ENCODE measurements at places on chromosomes 4 and X.
A peak's percentile ranks its signal among the peaks of the same experiment; 100 is the strongest.

GRCh38 chr4:73257651-73258435 is 755 bp downstream of the ANKRD17 start:
- no peak for DNase-seq

DNA sequence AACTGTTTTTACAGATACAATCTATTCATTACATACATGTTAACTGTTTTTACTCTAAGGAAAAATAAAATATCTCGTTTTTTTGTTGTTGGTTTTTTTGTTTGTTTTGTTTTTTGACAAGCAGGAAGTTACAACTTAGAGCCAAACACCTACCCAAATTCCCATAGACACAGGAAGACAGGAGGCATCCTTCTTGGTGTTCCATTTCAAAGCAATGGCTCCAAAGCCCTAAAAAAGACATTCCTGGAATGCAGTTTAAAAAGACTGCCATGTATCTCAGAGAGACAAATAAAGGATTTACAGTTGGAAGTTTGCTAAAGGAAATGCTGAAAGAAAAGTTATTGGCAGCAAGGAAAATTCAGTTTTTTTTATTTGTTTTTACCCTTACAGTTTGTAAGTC is 16.7 kb downstream of the ETFDH start:
- no peak for DNase-seq

DNA sequence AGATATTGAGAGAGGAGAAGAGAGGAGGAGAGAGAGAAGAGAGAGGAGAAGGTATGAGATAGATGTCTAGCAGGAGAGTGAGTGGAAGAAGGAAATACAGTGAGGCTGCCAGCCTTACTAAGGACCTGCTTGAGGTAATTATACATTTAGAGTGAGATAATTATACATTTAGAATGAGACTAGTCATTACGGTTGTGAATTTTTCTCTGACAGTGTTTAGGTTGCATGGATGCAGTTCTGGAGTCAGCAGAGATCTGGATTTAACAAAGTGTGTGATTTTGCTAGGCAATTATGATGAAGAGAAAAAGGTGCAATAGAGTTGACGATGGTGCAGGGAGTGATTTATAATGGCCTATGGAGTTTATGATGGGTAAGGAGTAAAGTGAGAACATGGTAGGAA is 187.1 kb upstream of the ARX start:
- no peak for DNase-seq

DNA sequence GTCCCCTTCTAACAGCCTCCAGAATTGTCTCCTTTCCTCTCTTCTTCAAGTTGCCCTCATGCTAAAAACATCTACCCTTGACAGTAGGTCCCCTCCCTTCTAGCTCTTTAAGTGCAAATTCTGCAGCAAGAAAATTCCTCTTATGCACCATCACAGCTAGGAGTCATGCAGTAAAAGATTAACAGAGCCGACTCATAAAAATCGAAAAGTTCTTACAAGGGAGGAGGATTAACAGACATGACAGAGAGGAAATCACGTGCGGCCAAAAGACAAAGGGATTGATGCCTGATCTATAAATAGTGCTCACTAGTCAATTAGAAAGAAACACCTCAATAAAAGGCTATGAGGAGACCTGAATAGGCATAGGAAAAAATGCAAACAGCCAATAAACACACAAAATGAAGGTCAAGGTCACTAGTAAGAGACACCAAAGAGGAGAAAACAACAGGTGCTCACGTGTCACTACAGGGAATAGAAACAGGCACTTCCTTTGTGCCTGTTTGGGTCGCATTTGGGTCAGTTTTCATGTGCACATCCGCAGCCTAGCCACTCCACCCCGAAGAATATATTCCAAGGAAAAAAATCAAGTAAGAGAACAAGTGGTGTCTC is 3.4 kb downstream of the RNF212 start:
- no peak for DNase-seq

- no peak for DNase-seq
Observed at GRCh38 chr4:101933855-101934254, 143.3 kb downstream of the BANK1 start.

- DNase-seq, result no peak
Observed at GRCh38 chrX:9442056-9442455, 22.8 kb upstream of the TBL1X start.

DNA sequence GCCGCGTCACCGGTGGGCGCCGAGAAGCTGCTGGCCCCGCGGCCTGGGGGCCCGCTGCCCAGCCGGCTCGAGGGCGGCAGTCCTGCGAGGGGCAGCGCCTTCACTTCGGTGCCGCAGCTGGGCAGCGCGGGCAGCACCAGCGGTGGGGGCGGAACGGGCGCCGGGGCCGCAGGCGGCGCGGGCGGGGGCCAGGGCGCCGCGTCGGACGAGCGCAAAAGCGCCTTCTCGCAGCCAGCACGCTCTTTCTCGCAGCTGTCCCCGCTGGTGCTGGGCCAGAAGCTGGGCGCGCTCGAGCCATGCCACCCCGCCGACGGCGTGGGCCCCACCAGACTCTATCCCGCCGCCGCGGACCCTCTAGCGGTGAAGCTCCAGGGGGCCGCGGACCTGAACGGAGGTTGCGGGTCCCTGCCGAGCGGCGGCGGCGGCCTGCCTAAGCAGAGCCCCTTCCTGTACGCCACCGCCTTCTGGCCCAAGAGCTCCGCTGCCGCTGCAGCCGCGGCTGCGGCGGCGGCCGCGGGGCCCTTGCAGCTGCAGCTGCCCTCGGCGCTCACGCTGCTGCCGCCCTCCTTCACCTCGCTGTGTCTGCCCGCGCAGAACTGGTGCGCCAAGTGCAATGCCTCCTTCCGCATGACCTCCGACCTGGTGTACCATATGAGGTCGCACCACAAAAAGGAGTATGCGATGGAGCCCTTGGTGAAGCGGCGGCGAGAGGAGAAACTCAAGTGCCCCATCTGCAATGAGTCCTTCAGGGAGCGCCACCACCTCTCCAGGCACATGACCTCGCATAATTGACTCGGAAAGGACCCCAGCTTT is 5.6 kb downstream of the PRDM8 start:
- DNase-seq, result peak; percentile 49

GRCh38 chr4:151689211-151689991 is 71.4 kb downstream of the GATB start:
- no peak for DNase-seq

GRCh38 chr4:161892951-161893350 is 270.8 kb downstream of the FSTL5 start:
- no peak for DNase-seq

DNA sequence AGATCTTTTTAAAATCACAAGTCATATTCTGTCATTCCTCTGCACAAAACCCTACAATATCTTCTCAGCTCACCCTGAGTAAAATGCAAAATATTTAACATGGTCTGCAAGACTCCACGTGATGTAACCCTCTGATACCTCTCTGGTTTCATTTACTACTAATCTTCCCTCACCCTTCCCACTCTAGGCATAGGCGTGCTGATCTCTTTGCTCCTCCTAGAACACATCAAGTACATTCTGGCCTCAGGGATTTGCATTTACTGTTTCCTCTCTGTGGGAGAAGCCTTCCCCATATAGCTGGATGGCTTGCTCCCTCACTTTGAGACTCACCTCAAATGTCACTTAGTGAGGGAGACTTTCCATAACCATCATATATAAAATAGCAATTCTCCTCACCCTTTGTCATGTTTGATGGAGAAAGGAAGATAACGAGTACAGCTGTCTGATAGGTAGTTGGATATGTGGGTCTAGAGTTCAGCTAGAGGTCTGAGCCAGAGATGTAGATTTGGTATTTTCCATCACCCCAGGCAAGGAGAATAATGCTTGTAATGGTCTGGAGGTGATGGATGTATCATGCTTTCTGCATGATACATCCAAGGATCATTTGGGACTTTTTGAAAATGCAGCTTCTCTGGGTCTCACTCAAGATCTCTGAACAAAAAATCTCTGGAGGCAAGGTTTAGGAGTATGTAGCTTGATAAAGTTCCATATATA is 123.9 kb upstream of the VAMP7 start:
- no peak for DNase-seq

- no peak for DNase-seq
Observed at GRCh38 chr4:97103252-97103651, 1040.0 kb downstream of the STPG2 start.

DNA sequence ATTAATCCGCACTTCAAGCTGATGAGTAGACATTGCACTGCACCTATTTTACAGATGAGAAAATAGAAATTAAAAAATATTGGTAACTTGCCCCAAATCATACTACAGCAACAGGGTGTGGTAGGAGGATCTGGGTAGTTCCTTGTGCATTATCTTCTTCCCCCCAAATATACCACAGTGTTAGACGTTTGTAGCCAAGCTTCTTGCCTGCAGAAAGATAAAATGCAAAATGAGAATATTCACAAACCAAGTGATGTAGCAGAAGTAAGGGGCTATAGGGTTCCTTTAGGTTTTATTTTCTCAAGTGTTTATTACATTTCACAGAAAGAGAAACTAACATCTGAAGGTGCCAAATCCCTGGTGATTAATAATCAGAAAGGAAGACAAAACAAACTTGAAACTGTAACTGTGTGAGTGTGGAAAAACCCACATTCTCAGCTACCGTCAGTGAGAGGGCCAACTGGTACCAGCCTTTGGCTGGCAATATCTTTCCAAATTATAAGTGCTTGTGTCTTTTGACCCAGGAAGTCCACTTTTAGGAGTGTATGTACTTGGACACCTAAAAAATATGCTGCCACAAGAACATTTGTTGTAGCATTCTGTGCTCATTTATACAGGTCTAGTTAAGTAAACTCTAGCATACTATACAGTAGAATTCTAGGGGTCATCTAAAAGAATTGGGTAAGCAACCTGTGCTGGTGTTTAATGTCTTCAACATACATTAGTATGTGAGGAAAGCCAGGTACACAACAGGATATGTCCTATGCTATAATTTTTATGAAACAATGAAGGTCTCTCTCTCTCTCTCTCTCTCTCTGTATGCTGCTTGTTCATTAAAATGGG is 6.7 kb upstream of the CD38 start:
- DNase-seq, result no peak

DNA sequence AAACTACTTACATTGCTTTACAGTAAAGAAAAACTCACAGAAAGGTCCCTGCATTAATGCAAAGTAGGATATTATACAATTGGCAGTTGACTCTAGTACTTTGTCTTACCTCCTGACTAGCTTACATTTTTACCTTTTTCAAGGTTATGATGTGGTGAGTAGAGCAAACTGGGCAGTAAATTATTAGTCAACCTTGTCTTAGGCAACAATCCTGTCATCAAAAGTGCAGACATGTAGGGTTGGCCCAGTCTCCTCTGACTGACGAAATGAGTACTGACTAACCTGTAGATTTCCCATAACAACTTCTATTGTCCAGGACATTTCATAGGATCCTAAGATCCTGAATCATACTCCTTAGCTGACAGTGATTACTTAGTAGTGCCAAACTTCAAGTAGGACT is 142.0 kb upstream of the NUDT6 start:
- DNase-seq, result no peak

GRCh38 chr4:152780267-152780778 is 569 bp downstream of the ARFIP1 start:
- no peak for DNase-seq

GRCh38 chrX:100409610-100410590 is at the start of gene PCDH19:
PCDH19 (minus strand) TSS chrX:100410273; CDS start chrX:100408597, 1,676 bp downstream.
- DNase-seq, result no peak

DNA sequence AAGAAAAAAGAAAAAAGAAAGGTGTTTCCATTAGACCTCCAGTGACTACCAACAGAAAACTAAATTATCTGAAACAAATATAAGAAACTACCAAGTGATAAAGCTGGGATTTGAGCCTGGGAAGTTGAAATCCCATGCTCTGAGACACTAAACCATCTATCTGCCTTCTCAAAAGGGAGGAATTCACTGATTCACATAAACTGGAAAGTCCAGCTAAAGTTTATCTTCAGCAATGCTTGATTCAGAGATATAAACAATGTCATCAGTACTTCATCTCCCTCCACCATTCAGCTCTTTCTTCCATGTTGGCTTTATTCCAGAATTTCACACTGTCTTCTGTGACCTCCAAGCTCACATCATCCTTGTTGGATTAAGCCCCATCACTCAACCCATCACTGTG is 96.3 kb downstream of the IQCM start:
- DNase-seq, result no peak

- no peak for DNase-seq
Observed at GRCh38 chrX:68307769-68308168, 125.5 kb downstream of the OPHN1 start.

- DNase-seq, result no peak
Observed at GRCh38 chr4:152510349-152511147, 25.3 kb downstream of the FBXW7 start.

DNA sequence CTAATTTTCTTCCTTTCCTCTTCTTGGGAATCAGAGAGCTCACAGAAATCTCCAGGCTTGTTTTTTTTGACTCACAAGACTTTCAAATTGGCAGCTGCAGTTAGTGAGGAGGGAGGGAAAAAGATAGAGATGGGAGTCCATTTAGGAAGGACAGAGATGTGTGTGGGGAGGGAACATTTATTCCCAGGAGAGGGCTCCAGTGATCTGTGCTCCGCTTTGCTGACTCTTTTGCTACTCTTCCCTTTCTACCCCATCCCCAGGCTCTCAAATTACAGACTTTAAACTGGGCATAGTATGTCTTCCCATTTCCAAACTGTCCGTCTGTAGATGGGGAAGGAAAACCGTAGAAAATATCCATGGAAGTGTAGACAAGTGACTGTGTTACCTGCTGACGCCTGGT is 39.1 kb upstream of the UCP1 start:
- no peak for DNase-seq

- DNase-seq, result no peak
Observed at GRCh38 chr4:120088507-120088906, 21.9 kb upstream of the MAD2L1 start.

DNA sequence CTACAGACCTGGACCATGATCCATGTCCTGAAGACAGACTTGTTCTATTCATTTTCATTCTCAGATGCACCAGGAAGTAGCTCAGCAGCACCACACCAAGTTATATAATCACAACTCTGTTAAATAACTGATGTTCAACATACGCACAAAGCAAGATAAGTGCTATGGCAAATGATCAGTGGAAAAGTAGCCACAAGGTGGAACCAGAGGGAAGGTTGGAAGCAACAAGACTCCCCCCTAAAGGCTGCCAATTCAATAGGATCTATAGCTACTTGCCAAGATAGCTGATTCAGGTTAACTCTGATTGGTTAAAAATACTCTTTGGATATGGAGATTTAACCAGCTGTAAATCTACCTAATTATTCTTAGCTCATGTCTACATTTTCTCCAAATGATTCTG is 23.7 kb upstream of the FAM47B start:
- no peak for DNase-seq

GRCh38 chrX:40835526-40835925 is 100.2 kb upstream of the MED14 start:
- no peak for DNase-seq

GRCh38 chr4:80798082-80798481 is 232.4 kb upstream of the BMP3 start:
- DNase-seq, result no peak

DNA sequence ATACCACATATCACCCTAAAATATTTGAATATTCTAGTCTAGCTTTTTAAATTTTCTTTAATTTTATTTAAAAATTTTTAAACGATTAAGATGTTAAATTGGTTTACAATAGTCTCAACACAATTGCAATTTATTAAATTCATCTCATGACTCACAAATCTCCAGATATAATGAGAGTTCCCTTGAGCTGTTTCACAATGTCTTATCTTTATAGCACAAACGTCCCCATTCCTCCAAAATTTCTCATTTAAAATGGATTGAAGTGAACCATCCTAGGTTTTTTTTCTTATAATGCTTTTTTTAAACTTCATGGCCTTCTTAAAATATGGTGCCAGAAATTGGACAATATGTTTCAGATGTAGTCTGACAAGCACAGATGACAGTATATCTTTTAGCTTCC is 204.4 kb downstream of the GABRB1 start:
- no peak for DNase-seq

Measured in activated gamma-delta T cell treated with Interleukin-2 at 50 U/mL for 16 hours (primary cell).